ENCODE measurements at places on chromosomes 2 and 18. TPM values are rescaled to one million over a fixed set of nuclear protein-coding genes. Genes with fewer than 3 reads are reported as not detected.
A peak's percentile ranks its signal among the peaks of the same experiment; 100 is the strongest.

Gene ALPP
- total RNA-seq, result 6.2 TPM

Gene FAM124B
- total RNA-seq, result not detected

DNA sequence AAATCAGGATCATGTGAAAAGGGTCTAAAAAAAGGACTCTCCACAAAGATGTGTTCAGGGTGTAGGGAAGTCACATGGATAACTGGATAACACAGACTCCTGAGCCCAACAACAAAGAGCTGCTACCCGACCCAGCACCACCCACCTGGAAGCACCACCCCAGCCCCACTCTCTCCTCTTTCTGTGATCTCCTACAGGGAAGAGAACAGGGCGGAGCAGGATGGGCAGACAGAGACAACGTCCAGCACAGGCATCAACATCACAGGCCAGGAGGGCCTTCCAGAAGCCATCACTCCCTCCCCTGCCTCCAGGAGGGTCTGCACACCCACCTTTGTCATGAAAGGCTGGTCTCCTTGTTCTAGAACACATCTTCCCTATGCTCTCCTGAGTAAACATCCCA lies 1.3 kb upstream of the CIB4 start:
- no peak for DNase-seq

DNA sequence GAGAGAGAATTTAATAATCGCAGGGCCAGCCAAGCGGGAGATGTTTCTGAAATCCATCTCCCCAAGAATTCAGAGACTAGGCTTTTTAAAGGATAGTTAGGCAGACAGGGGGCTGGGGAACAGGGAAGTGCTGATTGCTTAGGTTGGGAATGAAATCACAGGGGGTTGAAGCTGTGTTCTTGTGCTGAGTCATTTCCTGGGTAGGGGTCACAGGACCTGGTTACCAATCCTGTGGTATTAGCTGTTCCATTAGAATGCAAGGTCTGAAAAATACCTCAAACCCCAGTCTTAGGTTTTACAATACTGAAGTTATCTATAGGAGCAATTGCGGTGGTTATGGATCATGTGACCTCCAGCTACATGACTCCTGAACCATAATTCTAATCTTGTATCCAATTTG lies 4.6 kb downstream of the SP140 start:
- peak; percentile 6 for DNase-seq

DNA sequence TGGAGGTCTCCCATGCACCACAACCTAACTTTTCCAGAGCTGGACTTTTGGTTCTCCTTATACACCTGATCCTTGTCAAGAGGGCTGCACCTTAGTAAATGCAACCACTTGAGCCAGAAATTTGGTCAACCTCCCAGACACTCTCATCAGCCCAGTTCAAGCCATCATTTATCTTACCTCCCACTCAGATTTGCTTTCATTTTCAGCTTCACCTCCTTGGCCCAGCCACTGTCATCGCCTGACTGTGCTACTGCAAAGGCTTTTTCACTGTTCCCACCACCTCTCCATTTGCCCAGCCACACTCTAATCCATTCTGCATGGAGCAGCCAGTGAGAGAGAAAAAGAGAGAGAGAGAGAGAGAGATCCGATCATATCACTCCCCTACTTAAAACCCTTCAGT lies 112.4 kb upstream of the DDX18 start:
- DNase-seq, result no peak

DNA sequence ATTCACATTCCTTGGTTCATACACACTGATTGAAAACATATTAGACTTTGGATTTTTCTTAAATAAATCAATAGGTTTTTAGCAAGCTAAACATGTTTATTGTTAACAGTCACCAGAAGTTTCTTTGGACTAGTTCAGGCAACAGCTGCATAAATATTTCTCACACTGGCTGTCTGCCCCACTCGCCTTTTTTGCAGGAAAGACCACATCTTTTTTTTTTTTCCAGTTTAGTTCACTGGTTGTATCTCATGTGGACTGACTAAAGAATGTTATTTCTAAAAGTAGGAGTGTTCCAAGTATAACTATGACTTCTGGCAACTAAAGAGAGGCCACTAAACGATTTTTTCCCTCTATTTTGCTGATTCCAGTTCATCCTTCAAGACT lies 31.1 kb downstream of the SLC40A1 start:
- DNase-seq, result no peak

- DNase-seq, result no peak
Observed at GRCh38 chr2:146784602-146785001, 1060.2 kb upstream of the ACVR2A start.

Gene PROM2
- 0.03 TPM for total RNA-seq

- no peak for DNase-seq
Observed at GRCh38 chr2:624551-625347, 52.5 kb downstream of the TMEM18 start.

DNA sequence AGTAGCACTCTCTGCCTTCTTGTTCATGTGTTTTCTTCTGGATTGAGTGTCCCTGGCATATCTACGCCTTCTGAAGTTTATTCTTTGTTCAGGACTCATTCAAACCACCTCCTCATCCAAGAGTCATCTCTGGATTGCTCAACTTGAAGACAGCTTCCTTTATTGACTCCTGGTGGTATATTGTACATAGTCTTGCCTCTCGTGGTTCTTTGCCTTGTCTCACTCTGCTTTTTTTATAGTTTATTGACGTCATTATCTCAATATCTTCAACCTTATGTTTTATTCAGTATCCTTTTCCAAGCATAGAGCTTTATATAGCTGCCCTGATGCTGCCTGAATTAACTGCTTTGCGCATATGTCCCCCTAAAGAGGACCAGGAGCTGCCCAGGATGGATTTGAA lies 161.7 kb downstream of the INSIG2 start:
- DNase-seq, result no peak

Gene FAP
- not detected for total RNA-seq

DNA sequence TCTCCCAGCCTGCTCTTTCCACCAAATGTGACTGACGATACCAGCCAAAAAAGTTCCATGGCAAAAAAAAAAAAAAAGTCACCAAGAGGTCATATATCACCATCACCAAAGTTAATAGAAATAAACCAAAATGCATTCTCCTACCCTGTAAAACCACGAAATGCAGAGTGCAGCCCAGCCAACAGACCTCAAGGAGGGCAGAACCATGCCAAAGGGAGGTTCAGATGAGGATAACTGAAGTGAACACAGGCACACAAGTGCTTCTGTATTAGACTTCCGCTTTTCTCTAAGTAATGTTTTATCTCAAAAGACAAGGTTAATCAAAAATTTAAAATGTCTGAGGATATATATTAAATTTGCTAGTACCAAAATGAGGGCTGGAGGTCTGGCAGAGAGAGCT lies 5.5 kb downstream of the SERPINE2 start:
- DNase-seq, result no peak

Gene NMUR1
- total RNA-seq, result not detected

DNA sequence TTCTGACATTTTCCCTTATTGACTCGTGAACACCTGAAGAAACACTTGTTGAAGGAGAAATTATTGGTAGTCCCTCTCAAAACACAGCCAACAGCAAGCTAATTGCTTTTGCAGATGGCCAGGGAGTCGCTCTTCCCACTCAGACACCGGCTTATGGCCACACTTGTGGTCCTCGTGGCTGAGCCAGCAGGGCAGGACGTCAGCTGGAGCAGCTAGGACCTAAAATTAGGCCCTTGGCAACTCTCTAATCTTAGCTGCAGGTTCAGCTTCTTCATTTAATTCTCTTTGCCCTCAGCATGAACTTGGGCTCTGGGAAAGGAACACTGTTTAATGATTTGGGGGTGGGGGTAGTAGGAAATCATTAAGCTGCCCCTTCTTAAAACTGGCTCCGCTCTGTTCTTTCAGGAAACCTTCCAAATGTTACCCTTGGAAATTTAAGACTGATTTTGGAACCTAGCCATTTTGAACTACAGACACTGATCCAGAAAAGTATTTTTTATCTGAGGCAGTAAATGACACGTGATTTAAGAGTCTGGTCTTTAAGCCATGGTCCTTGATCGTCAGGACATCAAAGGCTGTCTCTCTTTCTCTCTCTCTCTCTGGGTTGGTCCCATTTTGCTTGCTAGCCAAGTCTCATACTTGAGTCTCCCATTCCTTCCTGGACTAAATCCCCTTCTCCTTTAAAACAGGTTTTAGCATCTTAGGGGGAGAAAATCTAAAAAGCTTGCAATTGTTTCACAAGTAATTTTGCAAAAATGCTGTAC lies 77.5 kb downstream of the CDK15 start:
- peak; percentile 94 for DNase-seq

Gene GBX2
- total RNA-seq, result 39.2 TPM

DNA sequence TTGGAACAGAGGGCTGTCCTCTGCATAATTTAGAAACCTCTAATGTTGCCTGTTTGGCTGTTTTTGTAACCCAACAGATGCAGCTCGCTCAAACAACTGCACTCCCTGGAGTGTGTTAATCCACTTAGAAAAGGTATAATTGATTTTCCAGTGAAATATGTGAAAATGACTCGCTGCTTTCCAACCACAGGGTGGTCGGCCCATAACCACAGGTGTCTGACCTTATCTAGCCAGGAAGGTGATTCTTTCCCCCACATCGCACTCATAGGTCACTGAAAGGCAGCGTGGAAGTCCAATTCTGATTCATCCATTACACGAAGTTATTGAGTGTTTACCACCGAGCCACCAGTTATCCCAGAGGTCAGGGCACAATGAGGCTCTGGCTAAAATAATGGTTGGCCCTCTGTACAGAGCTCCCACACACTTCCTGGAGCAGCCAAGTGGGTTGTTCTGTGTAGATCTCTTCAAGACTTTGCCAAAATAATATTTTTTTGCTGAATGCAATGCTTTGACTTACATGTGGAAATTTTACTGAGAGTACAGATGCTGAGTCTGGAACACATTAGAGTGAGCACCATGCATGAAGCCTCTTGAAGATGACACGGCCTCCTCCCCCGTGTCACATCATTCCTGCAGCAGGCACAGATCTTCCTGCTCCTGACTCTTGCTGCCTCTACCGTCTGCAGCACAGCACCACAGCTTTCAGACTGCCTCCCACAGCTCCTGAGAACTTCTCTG lies 396.2 kb downstream of the ZNF516 start:
- no peak for DNase-seq
